GOT3 (cell line): ENCODE measurements at places on chromosomes 6 and 20.

DNA sequence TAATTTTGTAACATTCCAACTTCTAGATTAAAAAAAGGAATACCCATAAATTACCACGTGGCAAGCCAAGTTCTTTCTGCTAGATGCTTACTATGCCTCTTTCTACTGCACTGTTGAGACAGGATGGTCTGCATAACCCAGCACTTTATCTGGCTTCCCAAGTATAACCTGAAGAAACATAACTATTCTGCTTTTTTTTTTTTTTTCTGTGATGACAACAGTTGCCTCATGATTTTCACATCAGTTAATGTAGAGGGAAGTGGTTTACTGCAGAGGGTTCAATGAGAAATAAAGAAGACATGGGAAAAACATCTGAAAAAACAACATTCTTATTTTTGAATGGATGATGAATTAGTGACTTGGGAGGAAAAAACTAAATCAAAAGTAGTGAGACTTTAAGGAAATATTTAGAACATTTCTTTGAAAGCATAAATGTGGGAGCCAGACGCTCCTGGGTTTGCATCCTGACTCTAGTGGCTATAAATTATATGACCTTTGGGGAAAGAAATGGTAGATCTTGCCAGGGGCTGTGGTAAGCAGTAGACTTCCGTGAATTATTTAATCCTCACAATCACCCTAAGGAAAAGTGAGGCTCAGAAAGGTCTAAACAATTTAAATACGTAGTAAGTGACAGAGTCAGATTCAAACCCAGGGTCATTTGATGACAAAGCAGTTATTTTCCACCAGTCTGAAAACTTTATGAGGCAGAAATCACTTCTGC, 230.7 kb downstream of the PHACTR1 start:
- DNase-seq, result no peak

GRCh38 chr6:130134582-130134981, 88.2 kb downstream of the SAMD3 start:
- no peak for DNase-seq

GRCh38 chr6:26554697-26555504, 16.7 kb downstream of the HMGN4 start:
- no peak for DNase-seq

DNA sequence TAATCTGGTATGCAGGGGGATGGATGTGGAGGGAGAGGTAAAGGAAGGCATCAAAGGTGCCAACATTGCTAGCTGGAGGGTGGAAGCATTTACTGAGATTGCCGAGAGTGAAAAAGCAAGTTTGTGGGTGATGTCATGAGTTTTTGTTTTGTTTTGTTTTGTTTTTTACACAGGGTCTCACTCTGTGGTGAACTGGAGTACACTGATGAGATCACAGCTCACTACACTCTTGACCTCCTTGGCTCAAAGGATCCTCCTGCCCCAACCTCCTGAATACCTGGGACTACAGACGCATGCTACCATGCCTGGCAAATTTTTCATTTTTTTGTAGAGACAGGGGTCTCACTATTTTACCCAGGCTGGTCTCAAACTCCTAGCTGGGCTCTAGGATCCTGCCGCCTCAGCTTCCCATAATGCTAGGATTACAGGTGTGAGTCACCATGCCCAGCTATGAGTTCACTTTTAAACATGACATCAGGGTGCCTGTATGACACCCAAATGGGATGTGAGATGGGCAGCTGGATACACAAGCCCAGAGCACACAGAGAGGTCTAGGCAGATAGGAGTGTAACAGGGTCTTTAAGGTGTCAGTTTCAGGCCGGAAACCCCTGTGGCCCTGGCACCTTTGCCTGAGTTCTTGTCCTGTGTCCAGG, 35.1 kb upstream of the HMGA1 start:
- DNase-seq, result no peak
